Muscle of leg (tissue), 16 donors: ENCODE measurements at places on chromosomes 7 and 10.

DNA sequence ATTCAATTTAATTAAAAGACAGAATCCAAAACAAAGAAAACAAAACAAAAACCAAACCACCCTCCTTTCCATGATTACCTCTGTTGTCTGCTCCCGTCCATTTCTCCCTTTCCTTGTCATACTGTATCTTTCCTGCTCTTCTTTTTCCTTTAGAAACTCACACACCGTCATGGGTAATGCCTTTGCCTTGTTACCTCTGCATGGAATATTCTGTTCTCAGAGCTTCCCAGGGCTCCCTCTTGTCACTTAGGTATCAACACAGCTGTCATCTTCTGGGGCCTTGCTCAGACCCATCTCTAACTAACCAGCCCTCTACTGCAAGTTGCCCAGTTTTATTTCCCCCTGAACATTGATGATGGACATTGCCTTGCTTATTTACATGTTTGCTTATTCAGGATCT, 30.2 kb upstream of the GIMAP8 start:
- DNase-seq: no peak

- DNase-seq: no peak
Measured at GRCh38 chr7:150780292-150780691, 19.9 kb downstream of the TMEM176B start.

DNA sequence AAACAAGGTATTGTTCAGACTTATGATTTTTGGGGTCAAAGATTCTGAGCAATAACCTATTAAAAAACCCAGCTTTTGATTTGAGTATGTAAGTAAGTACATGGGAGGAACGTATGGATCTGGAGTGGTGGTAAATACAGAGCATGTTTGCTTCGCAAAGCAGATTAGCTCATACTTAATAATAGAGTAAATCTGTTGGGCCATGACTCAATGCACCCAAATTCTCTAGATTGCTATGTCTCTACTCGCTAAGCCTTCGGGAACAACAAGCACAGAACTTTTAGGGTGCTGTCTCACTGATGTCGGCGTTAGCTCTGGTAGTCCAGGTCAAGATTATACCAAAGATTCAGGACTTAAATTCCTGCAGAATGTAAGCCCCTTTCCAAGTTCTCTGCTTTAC, 807 bp upstream of the MINPP1 start:
- peak; percentile 6 for DNase-seq

DNA sequence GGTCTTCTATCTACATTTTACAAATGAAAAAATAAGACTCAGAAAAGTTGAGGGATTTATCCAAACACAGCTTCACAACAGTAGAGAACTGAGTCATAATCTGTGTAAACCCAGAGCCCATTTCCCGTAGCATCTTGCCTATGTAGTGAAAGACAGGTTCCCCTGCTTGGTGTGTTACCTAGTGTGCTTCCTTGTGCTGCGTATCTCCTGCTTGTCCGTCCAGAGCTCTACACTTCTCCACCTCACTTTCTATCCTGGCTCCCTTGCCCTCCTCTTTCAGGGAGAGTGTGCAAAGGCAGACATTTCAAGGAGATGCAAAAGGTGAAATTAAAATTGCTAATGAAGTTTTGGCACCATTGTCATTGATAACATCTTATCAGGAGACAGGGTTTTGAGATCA, 1.4 kb upstream of the ASNS start:
- DNase-seq: no peak

GRCh38 chr7:45980181-45980905, 59.3 kb upstream of the IGFBP3 start:
- no peak for DNase-seq

GRCh38 chr7:44068054-44068453, 2.7 kb upstream of the PGAM2 start:
- no peak for DNase-seq

DNA sequence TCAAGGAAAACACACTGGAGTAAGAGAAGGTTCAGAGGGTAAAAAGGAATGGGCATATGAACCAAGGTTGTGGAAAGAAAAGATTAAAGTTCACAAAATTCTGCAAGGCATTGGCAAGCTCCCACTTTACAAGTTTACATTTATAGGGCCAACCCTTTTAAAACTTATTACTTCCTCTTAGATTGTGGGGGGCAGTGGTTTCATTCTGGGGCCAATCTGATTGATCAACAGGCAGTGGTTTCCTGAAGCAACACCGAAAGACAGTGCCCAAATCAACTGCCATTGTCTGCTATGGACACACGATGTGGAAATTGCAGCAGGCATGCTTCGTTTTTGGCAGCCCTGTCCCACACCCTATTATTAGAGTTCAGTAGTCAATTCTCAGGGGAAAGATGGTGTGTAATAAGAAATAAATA, 154.0 kb downstream of the SGMS1 start:
- peak; percentile 25 for DNase-seq

- peak; percentile 83 for DNase-seq
Measured at GRCh38 chr10:14040787-14041631, 289.7 kb downstream of the FRMD4A start.

DNA sequence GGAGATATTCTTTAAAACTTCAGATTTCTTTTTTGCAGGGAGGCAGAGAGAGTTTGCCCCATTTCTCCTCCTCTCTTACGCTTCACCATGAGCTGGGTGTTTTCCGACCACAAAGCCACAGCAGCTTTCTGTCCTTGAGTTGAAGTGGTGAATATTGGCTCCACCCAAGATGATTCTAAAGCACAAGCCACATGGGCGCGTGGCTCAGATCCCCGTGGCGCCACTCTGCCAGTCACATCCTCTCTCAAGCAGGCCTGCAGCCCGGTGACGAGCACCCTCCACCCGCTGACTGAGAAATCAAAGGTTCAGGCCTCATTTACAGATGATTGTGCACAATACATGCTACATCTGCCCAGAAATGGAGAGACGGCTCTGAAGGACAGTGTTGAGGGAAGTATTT, 27.6 kb upstream of the RNF32 start:
- no peak for DNase-seq

DNA sequence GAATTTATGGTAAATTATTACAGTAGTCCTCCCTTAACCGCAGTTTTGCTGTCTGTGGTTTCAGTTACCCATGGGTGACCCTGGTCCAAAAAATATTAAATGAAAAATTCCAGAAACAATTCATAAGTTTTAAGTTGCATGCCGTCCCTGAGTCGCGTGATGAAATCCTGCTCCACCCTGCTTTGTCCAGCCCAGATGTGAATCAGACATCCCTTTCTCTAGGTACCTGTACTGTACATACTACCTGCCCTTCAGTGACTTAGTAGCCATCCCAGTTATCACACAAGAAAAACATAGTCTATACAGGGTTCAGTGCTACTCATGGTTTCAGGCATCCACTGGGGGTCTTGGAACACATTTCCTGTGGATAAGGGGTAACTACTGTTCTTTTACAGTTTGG, 20.5 kb upstream of the RHEB start:
- DNase-seq: no peak

- no peak for DNase-seq
Measured at GRCh38 chr10:92064506-92064905, 140.9 kb downstream of the BTAF1 start.

DNA sequence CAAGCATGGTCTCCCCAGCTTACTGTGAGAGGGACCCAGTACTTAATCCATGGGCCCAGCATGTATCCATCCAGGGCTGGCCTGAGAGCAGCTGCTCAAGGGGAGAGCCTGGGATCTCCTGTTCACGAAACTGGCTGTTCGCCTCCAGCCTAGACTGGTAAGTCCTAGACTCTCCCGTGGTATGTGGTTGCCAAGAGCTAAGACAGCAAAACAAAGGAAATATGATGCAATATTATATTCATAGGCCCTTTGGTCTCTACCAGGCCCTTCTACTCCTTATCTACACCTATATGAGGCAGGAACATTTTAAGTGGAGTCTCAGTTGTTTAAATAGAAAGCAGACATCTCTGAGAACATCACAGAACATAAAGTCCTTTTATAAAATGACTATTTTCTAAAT, 28.9 kb upstream of the STK17A start:
- peak; percentile 19 for DNase-seq

DNA sequence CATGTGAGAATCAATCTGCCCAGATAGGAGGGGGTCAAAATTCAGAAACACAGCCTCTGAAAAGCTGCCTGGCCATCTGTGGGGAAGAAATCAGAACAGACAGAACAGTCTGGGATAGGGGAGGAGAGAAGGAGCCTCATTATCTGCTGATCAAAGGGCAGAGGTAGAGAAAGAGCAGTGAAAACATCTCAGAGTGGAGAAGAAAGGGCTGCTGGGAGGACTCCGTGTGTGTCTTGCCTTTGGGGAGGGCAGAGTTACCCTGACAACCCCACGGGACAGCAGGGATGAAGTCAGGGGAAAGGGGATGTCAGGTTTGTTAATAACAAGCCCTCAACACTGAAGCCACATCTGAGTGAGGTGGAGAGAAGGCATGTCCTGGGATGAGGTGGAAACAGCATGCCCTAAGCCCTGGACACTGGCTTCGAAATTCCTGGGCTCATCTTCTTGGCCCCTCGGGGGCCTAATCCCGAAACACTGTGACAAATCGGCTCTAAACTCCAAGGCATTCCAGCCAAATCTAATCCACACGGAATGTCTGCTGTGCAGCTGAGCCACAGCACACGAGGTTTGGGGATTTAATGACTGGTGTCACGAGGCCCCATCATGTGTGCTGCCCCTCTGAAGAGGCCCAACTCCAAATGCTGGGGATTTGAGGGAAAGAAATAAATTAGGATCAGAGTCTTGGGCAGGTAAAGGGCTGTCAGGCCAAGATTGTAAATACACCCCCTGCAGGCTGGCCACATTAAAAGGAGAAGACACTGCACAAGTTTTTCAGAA, 82.8 kb upstream of the FGFR2 start:
- no peak for DNase-seq

DNA sequence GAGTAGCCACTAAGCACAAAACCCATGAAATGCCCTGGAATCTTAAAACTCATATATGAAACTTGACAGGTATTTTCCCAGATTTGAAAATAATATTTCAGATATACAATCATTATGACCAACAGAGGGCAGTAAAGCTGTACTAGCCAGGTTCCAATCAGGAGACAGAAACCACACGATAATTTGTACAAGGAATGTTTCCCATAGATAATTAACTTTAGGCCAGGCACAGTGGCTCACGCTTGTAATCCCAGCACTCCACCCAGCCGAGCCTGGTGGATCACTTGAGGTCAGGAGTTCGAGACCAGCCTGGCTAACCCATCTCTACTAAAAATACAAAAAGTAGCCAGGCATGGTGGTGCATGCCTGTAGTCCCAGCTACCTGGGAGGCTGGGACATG, 31.0 kb upstream of the NUB1 start:
- DNase-seq: no peak

DNA sequence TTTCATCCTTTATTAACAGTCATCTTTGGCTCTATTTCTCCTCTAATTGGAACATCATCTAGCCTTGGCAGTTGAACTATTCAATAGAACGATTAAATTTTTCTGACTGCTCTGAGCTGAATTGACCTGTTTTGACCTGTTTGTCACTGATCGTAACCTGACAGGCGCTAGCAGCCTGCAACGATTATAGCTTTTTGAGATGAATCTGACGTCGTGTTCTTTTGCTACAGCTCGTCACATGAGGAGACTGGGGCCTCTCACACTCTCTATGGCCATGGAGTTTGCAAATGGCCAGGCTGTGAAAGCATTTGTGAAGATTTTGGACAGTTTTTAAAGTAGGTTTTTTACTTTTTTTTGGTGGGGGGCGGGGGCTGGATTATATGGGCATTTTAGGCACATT, 229.8 kb downstream of the FOXP2 start:
- DNase-seq: no peak

DNA sequence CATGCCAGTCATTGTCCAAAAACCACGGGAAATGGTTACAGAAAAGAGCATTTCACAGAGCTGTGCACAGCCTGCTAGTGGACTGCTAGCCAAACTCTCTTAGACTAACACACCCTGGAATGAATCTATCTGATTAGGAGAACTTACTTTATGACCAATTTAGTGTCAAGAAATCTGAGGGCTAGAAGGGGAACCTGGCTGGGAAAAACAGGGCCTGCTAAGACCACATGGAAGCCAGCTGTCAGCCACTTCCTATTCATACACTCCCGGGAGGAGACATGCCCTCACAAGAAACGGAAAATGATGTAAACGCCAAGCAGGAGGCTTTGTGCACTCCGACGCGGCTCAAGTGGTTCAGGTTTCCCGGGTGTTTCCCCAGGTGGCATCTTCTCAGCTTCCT, 54.8 kb downstream of the MPP7 start:
- peak; percentile 68 for DNase-seq

- no peak for DNase-seq
Measured at GRCh38 chr7:129780257-129780973, 168.9 kb downstream of the NRF1 start.

GRCh38 chr10:95233377-95234034, 39.5 kb downstream of the ACSM6 start:
- no peak for DNase-seq

GRCh38 chr10:98125940-98126631, 8.4 kb upstream of the R3HCC1L start:
- DNase-seq: no peak

DNA sequence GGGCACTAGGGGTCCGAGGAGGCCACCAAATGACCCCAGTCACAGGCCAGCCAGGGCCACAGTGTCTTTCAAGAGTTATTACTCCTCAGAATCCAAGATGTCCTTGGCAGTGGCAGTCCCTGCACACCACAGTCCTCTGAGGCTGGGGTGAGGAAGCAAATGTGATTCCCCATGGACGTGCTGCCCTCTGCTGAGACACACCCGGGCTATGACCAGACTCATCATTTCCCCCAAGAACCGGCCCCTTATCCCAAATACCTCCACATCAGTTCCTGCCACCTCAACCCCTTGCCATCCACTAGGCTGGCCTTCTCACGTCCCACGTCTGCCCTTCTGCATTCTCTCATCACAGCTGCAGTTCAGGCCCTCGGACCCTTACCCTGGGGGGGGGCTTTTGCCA, 5.0 kb downstream of the PRKAG2 start:
- DNase-seq: no peak

GRCh38 chr7:123346766-123347165, 147.0 kb upstream of the SLC13A1 start:
- DNase-seq: no peak

GRCh38 chr7:152633504-152633903, 42.4 kb downstream of the XRCC2 start:
- DNase-seq: no peak

DNA sequence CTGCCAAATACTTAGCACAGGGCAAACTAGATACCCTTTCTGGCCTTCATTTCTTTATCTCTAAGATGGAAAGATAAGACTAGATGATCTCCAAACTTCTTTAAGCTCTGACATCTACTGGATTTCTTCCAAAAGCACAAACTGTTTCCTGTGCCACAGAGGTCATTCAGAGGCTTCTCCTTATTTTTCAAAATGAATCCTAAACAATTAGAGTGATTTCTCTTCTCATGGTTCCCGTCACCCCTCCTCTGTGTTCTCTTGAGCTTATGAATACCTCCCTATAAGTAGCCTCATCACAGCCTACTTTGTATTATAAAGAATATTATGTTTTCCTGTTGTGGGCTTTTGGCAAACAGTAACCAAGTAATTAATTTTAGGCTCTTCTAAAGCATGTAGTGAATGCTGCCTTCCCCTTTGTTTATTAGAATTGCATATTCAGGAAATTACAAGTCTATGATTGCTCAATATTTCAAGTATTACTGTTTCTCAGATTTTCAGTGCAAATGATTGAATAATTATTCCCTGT, 179.5 kb downstream of the REEP3 start:
- no peak for DNase-seq
